RCC 7860 (cell line): ENCODE measurements at places on chromosomes 11 and 22.

DNA sequence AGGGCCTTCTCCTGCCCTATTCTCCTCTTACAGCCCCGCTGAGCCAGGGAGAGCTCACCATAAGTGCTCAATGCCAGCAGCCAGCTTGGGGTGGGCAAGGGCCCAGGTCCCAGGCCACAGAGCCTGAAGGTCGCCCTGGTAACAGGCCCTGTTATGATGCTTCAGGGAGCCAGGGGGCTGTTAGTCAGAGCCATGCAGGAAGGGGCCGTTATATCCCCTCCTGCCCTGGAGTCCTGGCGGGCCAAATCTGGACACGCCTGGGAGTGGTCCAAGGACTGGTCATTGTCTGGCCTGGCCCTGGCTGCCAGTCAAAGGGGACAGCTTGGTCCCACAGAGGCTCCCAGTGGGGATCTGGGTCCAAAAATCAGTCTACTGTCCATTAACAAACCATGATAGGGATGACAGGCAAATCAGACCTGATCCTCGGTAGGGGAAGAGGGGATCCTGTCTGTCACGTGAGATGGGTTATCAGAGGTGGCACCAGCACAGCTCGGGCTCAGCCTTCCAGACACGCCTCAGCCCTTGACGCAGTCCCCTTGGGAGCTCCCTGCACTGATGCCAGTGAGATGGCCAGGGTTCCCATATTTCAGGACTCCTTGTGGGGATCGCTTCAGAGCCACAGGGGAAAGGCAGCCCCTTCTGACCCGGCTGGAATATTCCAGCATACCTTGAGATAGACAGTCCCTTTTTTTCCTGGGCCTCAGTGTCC lies 55.9 kb downstream of the LRRC32 start:
- DNase-seq, result no peak

GRCh38 chr11:2940147-2940920 lies 11.1 kb upstream of the PHLDA2 start:
- DNase-seq, result peak; percentile 90

DNA sequence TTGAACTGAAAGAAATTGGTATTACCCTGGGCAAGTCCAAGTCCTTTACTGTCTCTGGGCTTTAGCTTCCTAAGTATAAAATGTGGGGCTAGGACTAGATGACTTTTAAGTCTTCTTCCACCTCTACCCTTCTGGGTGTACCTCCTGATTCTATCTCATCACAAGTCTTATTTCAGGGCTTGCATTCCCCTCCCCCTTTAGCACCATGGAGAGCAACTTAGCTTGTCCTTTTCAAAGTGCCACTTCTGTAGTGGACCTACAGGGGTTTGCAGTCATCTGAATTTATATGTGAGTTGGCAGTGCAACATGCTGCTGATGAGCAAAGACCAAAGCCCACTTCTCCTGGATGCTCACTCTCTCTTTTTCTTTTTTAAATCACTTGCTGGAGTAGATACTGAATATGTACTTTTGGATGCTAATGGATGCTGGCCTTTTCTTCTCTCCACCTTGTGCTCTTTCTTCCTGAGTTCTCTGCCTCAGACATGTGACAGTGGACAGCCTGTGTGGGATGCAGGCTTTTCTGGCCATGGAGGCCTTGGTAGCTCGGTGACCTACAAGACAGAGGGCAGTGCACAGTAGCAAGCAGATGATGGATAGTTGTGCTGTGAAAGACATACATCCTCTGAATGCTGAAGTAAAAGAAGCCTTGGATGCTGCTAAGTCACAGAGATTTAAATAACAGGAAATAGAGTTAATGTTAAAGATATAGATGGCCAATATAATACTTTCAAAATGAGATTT lies 185.0 kb downstream of the NELL1 start:
- DNase-seq, result no peak

- DNase-seq, result no peak
Observed at GRCh38 chr11:28337701-28338100, 229.5 kb downstream of the METTL15 start.

- no peak for DNase-seq
Observed at GRCh38 chr11:126140926-126141280, 70.5 kb downstream of the RPUSD4 start.

DNA sequence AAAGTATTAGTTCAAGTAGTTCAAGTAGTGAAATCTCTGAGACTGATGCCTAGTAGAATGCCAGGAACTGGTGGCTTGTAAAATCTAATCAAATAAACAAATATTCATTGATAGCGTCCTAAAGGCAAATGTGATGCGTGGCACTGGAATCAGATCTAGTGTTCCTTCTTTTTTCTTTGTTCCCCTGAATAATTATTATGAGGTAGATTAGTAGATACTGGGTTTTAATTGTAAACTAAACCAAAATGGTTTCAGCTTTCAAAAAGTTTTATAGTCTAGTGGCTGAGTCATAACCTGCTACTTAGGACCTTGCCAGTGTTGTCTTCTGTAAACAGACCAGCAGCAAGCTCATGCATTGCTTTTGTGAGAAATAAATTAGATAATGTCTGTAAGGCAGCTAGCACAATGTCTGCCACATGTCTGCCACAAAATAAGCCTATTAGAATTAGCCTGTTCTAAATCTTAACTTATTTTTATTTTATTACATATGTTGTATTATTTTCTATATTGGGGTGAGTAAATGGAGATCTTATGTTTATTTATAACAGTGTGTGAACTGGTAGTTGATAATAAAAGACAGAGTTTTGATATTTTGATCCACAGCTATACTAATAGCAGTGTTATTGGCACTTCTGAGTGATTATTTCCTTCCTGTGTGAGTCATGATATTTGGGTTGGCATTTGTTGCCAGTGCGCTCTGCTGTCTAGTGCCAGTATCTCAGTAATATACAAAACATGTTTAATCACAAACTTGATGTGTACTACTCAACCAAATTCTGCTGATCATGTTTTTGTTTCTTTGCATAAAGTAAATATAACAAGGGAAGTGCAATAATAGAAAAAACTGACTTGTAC lies 135.7 kb downstream of the TMEM135 start:
- no peak for DNase-seq

GRCh38 chr22:41883400-41883799 lies 31.5 kb downstream of the SHISA8 start:
- DNase-seq, result no peak

DNA sequence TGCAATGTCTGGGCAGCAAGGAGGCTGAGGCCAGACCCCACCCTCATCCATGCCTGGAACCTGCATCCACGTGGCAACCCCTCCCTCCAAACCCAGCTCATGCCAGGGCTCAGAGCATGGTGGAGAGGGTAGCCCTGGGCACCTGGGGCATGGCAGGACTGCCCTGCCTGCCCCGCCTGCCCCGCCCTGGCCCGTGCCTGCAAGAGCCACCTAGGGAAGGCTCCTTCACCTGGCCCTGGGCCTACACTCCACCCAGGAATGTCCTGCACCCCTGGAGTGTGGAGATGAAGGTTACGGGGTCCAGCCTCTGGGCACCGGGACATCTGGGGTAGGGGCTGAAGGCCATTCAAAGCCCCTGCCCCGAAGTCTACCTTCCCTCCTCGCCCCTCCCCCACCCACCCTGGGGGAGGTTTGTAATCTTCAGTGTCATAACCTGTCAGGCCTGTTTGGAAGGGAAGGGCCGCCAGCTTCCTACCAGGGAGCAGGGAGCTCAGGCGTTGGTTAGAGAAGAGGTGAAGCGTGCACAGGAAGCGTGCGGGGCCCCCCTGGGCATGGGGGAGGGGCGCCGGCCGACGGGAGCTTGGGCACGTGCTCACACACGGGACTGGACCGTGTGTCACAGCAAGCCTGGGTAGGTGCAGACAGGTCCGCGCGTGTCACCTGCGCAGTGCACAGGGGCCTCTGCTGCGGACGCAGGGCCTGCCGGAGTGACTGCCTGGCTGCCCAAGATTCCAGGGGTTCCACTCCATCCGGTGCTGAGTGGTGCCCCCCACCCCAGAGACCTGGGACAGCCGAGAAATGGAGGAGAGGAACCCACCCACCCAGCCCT lies 30.7 kb upstream of the TH start:
- DNase-seq, result no peak

DNA sequence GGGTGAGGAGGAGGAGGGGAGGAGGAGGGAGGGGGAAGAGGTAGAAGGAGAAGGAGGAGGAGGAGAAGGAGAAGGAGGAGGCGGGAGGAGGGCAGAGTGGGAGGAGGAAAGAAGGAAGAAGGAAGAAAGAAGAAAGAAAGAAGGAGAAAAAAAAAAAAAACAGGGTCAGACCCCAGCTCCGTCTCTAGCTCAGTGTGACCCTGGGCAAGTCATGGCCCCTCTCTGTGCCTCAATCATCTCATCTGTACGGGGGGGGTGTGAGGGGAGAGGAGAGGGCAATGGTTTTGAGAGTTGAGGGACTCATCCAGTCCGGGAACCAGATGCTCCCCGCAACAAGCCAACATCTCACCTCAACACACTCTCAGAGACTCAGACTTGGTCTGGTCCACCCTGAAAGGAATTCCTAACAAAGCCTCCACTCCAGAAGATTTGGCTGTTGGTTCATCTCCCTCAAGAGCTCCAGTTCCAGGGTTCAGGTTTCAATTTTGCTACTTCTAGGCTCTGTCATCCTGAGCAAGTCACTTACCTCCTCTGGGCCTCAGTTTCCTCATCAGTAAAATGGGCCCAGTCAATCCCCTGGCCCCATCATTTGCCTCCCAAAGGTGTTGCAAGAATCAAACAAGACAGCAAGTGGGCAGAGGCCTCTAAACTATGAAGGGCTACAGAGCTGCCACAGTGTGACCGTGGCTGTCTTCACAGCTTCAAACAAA lies 7.7 kb downstream of the CARD10 start:
- DNase-seq, result no peak

- no peak for DNase-seq
Observed at GRCh38 chr11:68413591-68413999, 47.0 kb upstream of the PPP6R3 start.
